ENCODE measurements at places on chromosomes 2 and 18.
A peak's percentile ranks its signal among the peaks of the same experiment; 100 is the strongest.

- no peak for DNase-seq
These were observed 50.2 kb downstream of the CABYR start for GRCh38 chr18:24189007-24189528.

- no peak for DNase-seq
These were observed 11.4 kb upstream of the PER2 start for GRCh38 chr2:238299803-238300202.

GRCh38 chr18:58496231-58496630 is 132.7 kb downstream of the ALPK2 start:
- DNase-seq, result no peak

GRCh38 chr2:161352719-161353118 is 44.5 kb downstream of the PSMD14 start:
- no peak for DNase-seq

GRCh38 chr2:219140722-219141121 is 19.9 kb downstream of the NHEJ1 start:
- DNase-seq, result no peak

GRCh38 chr18:56851774-56852173 is 200.6 kb downstream of the WDR7 start:
- DNase-seq, result no peak

- no peak for DNase-seq
These were observed 465.4 kb upstream of the TNP1 start for GRCh38 chr2:217325251-217325650.

DNA sequence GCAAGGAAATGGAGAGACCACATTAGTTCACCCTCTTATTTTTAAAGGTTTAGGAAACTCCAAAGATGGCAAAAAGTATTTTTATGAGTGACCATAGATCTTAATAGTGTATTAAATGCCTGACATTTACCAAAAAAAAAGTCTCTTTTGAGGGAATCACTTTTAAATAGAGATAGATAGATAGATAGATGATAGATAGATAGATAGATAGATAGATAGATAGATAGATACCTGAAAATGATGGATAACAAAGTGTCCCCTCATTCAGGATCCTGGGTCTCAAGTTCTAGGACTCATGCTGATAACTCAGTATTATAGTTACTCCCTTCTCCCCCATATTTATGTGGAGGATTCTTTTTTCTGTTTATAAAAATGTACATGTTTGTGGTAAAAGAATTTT is 52.8 kb downstream of the FARP2 start:
- no peak for DNase-seq

DNA sequence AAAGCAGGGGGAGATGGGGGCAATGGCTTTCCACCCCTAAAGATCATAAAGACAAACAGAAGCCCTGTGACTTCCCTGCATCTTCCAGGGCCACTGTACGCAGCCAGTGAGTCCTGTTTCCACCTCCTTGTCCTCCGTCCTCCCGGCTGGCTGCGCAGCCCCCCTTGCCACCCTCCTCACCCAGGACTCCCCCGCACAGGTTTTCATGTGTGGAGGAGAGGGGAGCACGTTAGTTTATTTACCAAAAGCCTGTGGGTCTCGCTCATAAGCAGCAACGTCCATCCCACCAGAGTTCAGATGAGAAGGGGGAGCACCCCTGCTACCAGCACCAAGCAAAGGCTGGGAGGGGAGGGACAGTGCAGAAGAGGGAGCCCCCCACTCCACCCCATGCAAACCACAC is 11.7 kb downstream of the CYP26B1 start:
- no peak for DNase-seq

GRCh38 chr18:53489266-53489665 is 735.2 kb downstream of the MBD2 start:
- no peak for DNase-seq

- DNase-seq, result no peak
These were observed 1201.0 kb downstream of the LRP1B start for GRCh38 chr2:140929849-140930248.

DNA sequence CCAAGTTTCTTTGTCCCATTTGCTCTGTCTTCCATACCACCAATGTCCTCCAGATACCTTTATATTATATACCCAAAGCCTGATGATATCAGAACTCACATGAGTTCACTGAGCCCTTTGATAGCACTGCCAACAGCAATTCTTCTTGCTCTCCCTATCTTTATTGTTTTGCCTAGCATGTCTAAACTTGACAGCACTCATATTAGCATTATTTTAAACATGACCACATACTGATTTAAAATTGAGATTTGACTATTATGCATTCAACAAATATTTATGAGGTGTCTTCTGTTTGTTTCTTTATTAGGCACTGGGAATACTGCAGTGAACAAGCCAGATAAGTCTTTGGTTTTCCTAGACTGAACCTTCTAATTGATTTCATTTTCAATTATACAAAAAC is 587.3 kb upstream of the GCFC2 start:
- DNase-seq, result no peak

- peak; percentile 68 for DNase-seq
These were observed 462.4 kb upstream of the ACVR2A start for GRCh38 chr2:147382322-147382948.

DNA sequence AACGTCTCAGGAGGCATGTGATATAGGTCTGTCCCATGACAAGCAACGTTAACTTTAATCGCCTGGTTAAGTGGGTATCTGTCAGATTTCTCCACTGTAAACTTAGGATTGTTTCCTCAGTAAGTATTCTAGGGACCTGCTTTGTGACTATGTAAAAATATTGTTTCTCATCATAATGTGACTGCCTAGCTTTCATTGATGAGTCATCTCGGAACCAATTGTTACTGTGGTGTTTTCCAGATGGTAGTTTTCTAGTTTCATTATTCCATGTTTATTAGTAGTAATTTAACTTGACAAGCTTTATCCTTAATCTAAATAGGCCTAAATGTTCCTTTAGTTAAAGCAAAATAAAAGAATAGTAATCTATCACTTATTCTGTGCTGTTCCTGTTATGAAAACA is 28.2 kb upstream of the GATA6 start:
- no peak for DNase-seq

GRCh38 chr18:24553571-24554285 is 93.3 kb downstream of the HRH4 start:
- DNase-seq, result no peak

DNA sequence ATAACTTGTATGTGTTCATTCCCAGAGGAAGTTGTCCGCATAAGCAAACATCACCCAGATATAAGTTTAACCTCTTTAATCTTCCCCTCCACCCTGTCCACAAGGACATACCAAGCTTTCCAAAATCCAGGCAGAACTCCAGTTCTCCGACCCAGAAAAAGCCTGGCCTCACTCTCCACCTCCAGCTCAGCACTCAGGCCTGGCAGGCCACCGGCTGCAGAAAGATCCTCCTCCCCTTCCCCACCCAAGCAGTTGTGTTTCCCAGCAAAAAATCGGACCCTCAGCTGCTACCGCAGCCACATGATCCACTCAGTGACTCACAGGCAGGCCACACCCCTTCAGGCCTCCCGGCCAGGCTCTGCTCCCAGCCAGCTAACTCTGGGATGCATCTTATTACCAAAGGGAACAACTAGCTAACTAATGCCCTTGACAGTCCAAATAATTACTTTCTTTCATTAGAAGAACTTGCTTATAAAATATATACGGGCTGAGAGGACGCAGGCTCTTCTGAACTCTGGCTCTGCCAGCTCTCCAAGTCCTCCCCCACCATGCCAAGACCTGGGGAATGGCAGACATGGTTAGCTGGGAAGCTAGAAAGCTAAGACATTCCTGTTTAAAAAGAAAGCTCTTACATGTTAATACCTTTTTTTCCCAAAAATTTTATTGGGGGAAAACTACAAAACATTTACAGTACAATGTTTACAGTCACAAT is 4.5 kb downstream of the ZFP36L2 start:
- DNase-seq, result peak; percentile 53

GRCh38 chr2:7450833-7451190 is 533.6 kb downstream of the RNF144A start:
- no peak for DNase-seq

- DNase-seq, result no peak
These were observed 199.4 kb downstream of the ZNF385B start for GRCh38 chr2:179661986-179662385.

GRCh38 chr2:75186821-75187220 is 12.5 kb downstream of the TACR1 start:
- no peak for DNase-seq

GRCh38 chr2:73885406-73885805 is 7.4 kb upstream of the ACTG2 start:
- no peak for DNase-seq

DNA sequence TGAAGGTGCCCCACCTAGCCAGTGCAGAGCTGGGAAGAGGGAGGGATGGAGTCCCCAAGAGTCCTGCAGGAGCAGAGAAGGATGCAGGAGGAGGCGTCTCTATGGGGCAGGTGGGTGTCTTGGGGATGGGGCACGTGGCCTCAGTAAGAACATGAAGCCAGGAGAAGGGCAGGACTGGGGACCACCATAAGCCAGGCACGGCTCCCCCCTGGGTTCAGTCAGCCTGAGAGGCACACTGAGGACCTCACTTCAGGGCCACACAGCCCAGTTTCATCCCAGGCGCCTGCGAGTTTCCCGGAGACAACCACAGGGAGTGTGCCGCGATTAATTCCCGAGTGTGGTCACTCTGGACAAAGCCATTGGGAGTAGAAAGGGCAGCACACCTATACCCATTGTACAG is 120.3 kb downstream of the GYPC start:
- no peak for DNase-seq

- no peak for DNase-seq
These were observed 93.2 kb downstream of the USP40 start for GRCh38 chr2:233473386-233473791.

DNA sequence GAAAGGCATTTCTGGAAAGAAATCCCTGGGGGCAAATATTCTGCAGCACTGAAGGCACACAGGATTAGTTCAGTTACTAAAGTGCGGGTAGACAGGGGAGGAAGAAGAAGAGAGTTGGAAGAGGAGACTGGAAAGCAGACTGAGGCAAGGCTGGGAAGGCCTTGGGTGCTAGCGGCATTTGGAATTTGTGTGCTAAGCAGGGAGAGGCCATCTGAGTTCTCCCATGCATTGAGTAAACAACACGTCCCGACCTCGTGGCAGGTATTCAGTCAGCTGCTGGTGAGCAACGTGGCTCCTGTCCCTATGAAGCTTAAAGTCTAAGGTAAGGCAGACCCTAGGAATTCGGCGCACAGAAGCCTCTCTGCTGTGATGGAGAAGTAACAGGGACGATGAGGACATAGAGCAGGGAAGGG is 30.7 kb downstream of the ATP8B1 start:
- DNase-seq, result peak; percentile 36

DNA sequence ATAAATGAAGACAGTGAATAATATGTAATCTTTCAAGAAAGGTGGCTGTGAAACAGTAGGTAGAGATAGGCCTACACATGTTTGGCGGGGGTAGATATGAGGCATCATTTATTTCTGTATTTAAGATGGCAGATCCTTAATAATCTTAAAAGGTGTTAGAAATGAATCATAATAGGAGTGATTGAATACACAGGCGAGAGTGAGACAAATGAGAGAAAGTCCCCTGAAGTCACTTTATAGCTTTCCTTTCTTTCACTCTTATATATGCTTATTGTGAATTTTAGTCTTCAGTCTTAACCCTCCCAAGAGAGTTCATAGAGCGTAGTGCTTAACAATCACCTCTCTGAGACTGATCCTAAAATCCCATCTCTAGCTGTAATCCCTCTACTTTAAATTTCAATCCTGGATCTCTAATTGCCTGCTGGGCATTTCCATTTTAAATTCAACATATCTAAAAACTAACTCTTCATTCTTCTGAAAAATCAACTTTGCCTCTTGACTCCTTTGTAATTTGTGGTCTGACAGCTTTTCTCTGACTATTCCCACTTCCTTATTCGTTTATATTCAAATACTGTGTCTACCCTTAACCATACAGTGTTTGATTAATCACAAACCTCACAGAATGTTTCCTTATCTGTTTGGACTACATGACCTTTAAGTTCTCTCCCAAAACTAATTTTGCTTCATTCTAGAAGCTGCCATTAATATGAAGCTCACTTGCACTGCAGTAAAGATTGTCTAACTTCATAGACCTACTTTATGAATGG is 463.7 kb upstream of the FSIP2 start:
- no peak for DNase-seq

DNA sequence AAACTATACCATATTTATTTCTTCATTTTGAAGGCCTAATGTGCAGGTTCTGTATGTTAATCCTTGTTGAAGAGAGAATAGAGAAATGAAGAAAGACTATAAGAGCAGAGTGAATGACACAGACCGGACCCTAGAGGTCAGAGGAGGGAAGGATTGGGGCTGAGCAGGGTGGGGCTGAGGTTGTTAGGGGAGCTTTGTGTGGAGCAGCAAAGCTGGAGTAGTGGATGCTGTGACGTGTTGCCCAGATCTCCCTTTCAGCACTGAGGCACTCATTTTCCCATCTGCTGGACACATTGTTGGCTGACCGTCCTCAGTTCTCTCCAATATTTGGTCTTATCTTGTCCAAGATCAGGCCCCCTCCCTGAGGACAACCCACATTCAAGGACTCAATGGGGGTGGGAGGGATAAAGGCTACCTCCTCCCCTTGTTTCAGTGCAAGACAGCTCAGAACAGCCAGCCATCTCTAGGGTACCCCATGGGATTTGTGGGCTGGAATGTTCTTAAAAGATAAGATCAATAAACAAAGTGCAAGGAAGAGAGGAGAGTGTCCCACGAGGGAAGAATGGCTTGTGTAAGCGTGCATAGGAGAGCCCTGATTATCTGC is 143.6 kb downstream of the TDRD15 start:
- no peak for DNase-seq

DNA sequence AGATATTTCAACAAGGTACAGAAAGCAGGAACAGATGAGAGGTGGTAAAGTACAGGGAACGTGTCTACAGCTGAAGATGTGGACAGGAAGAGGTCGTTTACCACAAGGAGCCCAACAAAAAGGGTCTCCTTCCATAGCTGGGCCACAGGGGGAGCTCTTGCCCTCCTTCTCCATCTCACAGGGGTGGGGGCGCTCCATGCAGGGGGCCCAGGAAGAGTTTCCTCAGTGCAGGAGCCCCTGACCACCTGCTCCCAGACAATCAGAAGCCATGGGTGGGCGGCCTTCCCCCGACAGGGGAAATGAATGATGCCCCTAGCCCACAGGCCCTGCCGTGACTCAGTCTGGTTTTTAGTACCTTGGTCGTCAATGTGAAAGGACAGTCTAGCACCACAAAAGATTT is 163.6 kb upstream of the ZNF516 start:
- no peak for DNase-seq

- no peak for DNase-seq
These were observed 56.9 kb downstream of the RDH14 start for GRCh38 chr2:18503376-18504228.

GRCh38 chr2:209753020-209753419 is 18.6 kb upstream of the UNC80 start:
- DNase-seq, result no peak

- no peak for DNase-seq
These were observed 283.5 kb downstream of the PID1 start for GRCh38 chr2:228987441-228988155.

All from SHP77 treated with DMSO at 0.1 percent for 48 hours (cell line).